ENCODE measurements at places on chromosomes 7 and 10.

GRCh38 chr10:72834183-72834825, 59.2 kb upstream of the OIT3 start:
- DNase-seq, result peak; percentile 40

- DNase-seq, result no peak
Measured at GRCh38 chr10:95459446-95460045, 101.6 kb downstream of the SORBS1 start.

DNA sequence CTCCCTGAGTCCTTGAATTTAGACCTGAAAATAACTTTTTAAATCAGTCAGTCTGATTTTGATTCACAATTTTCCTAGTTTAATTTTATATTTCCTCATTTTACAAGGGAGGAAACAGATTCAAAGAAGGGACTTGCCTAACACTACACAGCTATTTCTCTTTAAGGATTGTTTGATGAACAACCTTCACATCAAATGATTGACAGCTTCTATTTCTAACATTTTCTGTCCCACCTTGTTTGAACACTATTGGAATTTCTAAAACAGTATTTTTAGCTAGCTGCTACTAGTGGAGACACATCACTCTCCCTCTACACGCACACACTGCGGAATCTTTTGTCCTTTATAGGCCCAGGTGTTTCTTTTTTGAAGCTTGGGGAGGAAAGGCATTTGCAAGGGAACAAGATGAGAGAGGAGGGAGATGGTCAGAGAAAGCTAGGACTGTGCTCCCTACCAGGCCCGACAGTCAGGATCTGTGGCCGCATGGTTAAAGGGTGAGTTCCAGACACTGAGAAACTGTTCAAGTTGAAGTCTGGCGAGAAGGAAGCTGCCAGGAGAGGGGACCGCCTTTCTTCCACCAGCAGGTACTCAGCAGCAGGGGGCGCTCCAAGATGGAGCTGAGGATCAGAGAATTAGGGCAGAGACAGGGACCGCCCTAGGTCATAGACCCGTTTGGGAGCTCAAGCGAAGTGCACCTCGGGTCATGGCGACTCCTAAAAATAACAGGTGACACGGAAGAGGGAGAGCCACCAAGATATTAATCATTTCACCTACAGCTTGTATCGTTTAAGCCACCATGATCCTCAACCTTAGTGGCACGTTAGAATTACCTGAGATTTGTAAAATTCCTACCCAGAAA, 49.7 kb downstream of the DNAJC12 start:
- no peak for DNase-seq

GRCh38 chr7:80783678-80784327, 135.0 kb downstream of the SEMA3C start:
- DNase-seq, result no peak

- no peak for DNase-seq
Measured at GRCh38 chr10:22477334-22478287, 132.3 kb downstream of the SPAG6 start.

- peak; percentile 4 for DNase-seq
Measured at GRCh38 chr7:121831351-121831750, 41.6 kb upstream of the PTPRZ1 start.

DNA sequence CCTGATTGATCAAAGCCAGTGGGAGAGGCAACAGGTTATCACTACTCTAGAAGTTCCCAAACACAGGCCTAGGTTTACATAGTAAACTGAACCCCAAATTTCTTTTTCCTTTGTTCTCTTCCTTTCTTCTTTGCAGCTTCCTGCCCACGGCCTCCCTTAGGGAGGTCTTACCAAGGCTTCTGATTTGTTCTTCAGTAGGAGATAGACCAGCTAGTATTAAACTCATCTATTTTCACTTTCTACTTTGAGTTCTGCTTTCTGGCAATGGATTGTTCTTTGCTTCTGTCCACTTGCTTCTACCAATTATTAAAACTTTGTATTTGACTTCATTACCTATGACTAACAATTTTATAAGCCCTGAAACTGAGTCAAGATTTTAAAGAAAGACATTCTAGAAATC, 251.2 kb upstream of the FZD1 start:
- DNase-seq, result no peak

DNA sequence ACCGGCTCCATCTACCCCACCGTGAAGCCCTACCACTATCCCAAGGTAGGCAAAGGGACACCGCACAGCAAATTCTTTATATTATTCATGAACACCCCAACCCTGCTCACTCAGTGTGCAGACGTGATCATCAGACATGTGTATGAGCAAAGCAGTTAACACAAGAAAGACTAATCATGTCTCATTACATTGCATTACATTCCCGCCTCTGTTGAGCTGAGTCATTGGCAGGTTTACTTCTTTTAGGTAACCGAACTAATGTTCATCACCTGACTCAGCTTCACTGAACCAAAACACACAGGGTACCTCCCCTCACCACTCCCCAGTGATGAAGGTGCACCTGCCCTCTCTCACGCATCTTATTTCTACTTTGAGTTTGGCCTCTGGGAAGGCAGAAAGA, 233.4 kb downstream of the PAXIP1 start:
- DNase-seq, result no peak

DNA sequence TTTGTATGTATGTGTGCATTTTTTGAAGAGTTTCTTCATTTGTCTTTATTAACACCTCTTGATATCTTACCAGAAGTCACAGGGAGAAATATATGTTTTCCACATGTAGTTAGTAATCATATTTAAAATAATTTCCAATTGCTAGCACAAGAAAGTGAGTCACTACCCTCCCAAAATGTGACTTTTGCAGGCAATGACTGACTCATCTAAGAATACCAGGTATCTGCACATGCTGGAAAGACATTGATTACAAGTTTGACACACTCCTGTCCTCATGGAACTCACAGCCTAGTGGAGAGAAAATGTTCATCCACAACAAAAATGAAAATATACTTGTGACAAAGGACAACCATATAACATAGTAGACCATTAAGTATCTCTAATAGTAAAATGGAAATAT, 82.9 kb downstream of the SEMA3D start:
- no peak for DNase-seq

DNA sequence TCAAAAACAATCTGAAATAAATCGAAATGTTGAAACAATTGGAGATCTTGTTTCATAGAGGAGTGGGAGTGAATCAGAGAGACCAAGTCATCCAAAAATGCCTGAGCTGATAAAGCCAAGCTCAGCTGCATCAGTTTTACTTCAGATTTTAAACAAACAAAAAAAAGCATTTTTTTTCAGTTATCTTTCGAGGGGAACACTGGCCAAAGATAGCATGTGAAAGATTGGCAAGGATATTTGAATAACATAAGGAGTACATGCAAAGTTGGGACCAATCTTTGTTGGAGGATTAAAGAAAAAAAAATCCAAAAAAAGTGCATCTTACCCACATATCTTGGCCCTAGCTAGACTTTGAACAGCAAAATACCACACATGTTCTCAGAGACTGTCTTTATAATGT, 47.2 kb downstream of the RHOBTB1 start:
- no peak for DNase-seq

GRCh38 chr7:18855796-18856195, 261.6 kb downstream of the TWIST1 start:
- DNase-seq, result no peak

- DNase-seq, result no peak
Measured at GRCh38 chr10:51000164-51000563, 74.1 kb upstream of the PRKG1 start.

DNA sequence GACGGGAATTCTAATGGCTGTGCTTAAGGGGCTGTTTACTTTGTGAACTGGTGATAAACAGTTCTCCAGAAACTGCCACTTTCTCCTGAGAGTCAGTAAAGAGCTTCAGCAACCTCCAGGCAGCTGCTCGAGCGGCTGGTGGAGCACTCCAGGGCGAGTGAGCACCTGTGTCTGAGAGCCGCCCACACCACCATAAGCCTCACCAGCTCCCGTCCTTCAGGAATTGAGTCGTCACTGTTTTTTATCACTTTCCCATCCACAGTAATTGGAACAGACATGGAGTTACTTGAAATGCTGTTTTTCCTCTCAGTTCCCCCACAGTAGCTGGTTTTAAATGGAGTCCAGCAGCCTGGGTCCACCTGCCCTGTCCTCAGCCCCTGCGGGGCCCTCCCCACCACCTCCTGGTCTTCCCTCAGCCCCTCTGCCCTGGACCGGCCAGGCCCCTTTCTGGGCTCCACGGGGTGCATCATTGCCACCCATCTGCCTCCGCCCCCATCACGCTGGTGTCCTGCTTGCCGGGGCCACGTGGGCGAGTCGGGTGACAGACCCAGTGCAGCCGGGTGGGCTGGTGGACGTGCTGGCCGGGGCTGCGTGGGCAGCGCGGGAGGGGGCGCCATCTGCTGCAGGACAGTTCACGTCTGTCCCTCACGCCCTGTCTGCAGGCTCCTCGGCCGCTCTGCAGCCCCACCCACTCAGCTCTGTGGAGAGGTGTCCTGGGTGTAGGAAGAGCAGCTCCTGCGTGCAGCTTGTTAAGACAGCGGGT, 56.0 kb downstream of the NKX6-2 start:
- DNase-seq, result no peak

DNA sequence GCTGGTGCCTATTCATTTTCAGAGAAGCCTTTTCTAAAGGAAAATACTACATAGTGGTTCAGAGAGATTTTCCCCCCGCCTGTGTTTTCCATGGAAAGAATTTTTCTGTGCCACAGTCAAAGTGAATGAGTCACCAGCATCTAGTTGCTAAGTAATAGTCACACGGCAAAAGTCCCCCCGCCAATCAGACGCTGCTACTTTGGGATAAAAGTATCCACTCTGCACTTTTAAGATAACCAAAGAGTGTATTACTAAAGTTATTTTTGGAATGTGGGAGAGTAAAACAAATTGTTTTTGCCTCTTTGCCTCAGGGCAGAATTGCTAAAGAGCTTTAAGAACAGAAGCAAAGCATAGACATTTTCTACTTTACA, 23.5 kb downstream of the ABLIM1 start:
- no peak for DNase-seq

GRCh38 chr7:68246189-68246633, 1249.6 kb downstream of the TYW1 start:
- peak; percentile 90 for DNase-seq

GRCh38 chr10:124611738-124612137, 132.4 kb downstream of the FAM53B start:
- no peak for DNase-seq

- no peak for DNase-seq
Measured at GRCh38 chr7:117208257-117208656, 114.6 kb downstream of the WNT2 start.

- no peak for DNase-seq
Measured at GRCh38 chr7:73992101-73992562, 35.8 kb upstream of the ELN start.

DNA sequence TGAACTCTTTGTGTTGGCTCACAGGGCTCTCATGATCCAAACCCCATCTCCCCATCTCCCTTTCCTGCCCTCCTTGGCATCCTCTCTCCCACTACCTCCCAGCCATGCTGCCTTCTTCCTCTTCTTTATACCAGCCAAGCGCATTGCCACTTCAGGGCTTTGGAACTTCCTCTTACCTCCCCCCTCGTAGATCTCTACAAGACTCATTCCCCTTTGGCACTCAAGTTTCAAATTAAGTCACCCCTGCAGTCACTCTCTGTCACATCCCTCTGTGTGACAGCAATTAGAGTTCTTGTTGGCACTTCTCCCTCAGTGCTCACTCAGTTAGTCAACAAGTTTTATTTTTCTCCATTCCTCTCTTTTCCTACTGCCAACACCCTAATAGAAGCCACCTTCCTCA, 20.8 kb upstream of the NRP1 start:
- DNase-seq, result no peak

- DNase-seq, result no peak
Measured at GRCh38 chr10:126808103-126808502, 97.1 kb upstream of the DOCK1 start.

DNA sequence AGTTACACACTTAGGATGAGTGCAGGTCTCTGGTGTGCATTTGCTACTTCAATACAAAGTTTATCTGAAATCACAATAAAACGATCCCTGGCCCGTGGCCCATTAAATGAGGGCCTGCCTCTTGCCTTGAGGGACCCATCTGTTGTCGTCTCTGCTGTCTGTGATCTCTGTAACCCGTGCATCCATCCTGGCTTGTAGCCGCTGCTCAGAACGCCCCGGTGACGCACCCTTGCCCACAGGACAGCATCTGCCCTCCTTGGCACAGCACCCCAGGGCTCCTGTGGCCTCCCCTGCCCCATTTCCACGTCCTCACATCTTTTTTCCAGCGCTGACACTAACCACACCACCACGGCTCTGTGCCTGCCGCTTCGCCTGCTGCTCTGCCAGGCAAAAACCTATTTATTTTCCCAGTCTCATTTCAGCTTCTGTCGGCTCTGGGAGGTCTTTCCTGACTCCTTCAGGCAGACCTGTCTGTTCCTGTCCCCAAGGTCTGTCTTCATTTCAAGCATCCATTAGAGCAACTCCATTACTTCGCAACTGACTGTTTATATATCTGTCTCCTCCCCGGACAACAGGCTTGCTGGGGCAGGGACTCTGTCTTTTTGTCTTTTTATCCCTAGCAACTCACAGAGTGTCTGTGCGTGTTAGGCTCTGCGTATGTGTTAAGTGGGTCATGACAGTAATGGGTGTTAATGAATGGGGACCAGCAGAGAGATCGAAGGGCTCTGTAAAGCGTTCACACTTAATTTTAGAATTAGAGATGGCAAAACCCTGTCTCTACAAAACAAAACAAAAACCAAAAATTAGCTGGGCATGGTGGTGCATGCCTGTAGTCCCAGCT, 16.4 kb downstream of the CARD11 start:
- DNase-seq, result no peak

DNA sequence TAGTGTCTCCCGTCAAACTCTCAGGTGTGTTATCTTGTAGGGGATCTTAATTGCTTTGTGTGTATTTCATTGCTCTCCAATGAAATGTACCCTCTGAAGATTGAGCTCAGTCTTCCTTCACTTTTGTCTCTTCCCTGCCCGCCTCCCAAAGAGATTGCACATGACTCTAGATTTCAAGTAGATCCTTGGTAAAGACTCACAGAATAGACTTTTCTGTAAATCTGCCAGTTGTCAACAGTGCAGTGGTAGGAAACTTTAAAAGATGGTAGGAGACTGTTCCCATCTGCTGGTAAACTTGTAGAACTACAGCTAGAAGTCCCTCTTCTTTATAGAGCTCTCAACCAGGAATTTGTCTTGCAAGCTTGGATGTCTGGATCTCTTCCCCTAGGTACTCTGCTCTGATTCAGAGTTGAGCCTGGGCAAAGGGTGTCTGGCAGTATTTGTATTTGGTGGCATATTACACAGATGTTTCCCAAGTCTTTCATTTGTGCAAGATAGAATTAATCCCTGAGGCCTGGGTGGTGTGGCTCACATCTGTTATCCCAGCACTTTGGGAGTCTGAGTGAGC, 9.6 kb downstream of the CCL26 start:
- peak; percentile 53 for DNase-seq

DNA sequence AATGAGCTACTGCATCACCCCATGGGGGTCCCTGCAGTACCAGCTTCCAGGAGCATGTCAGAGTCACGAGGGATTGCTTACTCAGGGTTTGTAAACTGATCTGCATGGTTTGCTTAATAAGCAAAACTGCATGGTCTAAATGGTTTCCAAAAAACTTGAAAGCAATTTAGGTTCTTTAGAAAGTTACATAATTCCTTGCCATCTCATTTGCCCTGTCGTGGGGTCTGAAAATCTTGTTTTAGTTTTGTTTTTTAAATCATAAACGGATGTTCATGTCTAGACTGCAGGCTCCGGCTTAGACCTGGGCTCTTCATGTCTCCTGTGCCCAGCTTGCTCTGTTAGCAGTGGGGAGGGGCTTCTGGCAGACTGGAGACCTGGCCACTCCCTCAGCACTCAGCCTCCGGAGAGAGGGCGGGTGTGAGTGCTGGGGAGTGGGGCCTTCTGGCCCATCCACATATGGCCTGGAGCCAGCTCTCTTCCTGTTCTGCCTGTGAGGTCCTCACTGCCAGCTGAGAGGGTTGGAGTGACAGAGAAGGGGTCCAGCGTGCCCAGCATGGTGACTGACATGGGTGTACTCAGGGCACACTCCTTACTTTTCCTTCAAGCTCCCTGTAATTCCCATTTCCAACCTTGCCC, 17.5 kb downstream of the PRF1 start:
- peak; percentile 93 for DNase-seq
